Activated T-cell treated with anti-CD3 and anti-CD28 coated beads, Interleukin-2, amount 50 U/mL, for 4 hours (primary cell): ENCODE measurements at places on chromosomes 6 and 20. TPM values are rescaled to one million over a fixed set of nuclear protein-coding genes. Genes with fewer than 3 reads are reported as not detected.

Gene LGSN
- not detected for total RNA-seq

Gene STMND1
- total RNA-seq = not detected

Gene BEND6
- not detected for total RNA-seq

Gene PREP
- total RNA-seq = 48.9 TPM

Gene SAMD5
- total RNA-seq = not detected

Gene GATA5
- not detected for total RNA-seq

Gene MEI4
- total RNA-seq = not detected

Gene RAD21L1
- total RNA-seq = not detected

Gene FLRT3
- not detected for total RNA-seq

Gene GSTA3
- total RNA-seq = not detected

Gene FBXO30
- total RNA-seq = 6.2 TPM

Gene HLA-DQB1
- 12.5 TPM for total RNA-seq

Gene OPRL1
- total RNA-seq = 0.05 TPM

Gene ZNFX1
- total RNA-seq = 69.2 TPM

Gene TBXT
- total RNA-seq = not detected

Gene RIPPLY2
- not detected for total RNA-seq

Gene CRISP1
- total RNA-seq = not detected

Gene BNIP5
- total RNA-seq = not detected

Gene C20orf204
- total RNA-seq = 3.2 TPM

Gene LY6G5C
- total RNA-seq = 3.1 TPM

Gene PNRC1
- 42.8 TPM for total RNA-seq

Gene CST8
- total RNA-seq = not detected

Gene GUCA1A
- not detected for total RNA-seq

Gene BTN1A1
- total RNA-seq = not detected

Gene IGF2R
- 44.9 TPM for total RNA-seq

Gene CDS2
- 35.3 TPM for total RNA-seq

Gene RBM24
- total RNA-seq = not detected

Gene OSER1
- total RNA-seq = 19.2 TPM

Gene CLPSL1
- not detected for total RNA-seq

Gene MUC21
- total RNA-seq = not detected

Gene AIF1
- total RNA-seq = 18.5 TPM

Gene RAMACL
- total RNA-seq = 0.15 TPM

Gene MYL9
- 0.90 TPM for total RNA-seq

Gene KIF13A
- total RNA-seq = 0.63 TPM

Gene OVOL2
- total RNA-seq = not detected

Gene SRC
- total RNA-seq = 3.8 TPM

Gene TPD52L1
- 0.65 TPM for total RNA-seq

Gene MUC22
- not detected for total RNA-seq

Gene ISM1
- 11.5 TPM for total RNA-seq
